ENCODE measurements at places on chromosomes 7 and 10. TPM values are rescaled to one million over a fixed set of nuclear protein-coding genes. Genes with fewer than 3 reads are reported as not detected.

GTF2IRD1 gene
- 16.4 TPM for total RNA-seq

OR2A14 gene
- not detected for total RNA-seq

NXPH1 gene
- not detected for total RNA-seq

EXOC4 gene
- 56.3 TPM for total RNA-seq

FGF8 gene
- 0.44 TPM for total RNA-seq

CCDC6 gene
- 118 TPM for total RNA-seq

SPDYE8 gene
- not detected for total RNA-seq

DNA sequence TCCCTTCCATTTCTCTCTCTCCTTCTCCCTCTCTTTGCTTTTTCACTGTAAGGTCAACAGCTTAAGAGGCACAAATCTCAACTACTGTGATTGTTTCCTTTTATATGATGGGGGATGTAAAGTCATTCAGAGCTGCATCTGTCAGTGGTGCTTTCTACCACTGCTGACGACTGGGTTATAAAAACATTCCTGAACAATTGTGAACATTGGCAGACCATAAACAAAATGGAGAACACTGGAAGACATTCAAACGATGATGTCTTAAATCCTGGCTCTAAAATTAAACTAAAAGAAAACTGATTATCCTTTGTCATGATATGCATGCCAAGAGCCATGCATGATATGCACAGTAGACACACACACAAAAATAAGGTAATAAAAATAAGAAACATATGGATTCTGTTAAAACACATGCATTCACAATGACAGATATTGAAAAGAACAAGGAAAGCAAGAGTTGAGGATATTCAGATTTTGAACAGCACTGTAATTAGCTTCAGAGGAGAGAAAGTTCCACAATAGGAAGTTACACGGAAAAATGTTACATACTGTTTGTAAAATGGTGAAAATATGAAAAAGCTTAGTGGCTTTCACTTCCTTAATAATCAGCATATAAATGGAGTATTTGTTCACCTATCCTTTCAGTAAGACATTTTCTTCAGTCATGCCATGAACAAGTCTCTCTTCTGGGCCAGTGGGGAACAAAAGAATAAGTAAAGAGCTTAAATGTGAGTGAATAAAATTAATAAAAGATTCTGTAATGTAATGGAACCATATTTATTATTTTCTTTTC lies 89.2 kb downstream of the RNLS start:
- DNase-seq, result no peak

GRCh38 chr7:22572292-22572691 lies 72.3 kb upstream of the STEAP1B start:
- DNase-seq, result no peak

DNA sequence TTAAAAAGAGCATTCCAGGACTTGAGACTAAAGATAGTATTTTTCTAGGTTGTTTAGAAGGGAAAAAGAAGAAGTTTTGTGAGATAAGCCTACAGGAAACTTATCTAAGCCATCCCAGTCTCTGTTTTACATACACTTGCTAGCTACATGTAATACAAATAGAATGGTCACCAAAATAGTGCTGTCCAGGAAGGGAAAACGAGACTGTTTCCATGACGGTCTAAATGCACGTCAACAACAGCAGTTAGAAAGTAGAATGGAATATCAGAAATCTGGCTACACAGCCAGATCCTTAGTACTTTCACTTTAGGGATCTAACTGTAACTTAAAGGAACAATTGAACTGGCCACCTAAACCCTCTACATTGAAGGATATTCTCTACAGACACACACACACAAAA lies 117.6 kb downstream of the TSPAN12 start:
- no peak for DNase-seq

DNA sequence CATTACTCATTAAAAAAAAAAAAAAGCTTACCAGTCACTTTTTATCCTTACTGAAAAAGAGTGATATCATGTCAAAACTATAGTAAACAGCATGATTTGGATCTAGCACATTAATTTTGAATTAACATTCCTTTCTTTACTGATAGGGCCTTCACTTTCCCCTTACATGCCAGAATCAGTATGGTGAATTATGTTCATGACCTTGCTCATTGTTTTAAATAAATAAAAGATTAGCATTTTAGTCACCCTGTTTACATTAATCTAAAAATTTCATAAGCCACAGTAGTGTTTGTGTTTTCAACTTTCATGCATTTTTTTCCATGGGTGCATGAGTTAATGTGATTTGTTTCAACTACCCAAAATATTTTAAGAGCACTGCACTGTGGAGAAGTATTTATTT lies 160.8 kb downstream of the TFEC start:
- no peak for DNase-seq

DNA sequence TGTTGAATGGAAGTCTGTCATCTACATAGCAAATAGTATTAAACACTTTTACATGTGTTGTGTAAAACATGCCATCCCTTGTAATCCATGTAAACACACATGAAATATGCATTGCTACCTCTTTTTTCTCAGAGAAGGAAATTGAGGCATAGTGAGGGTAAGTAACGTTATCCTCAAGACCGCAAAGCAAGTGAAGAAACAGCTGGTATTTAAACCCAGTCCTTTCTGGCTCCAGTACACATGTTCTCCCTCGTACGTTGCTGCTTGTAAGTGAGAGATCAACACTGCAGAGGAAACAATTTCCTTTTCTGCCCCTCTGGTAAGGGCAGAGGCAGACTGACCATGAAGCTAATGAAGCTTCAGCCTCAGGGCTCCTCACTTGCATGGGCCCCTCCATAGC lies 28.5 kb downstream of the MAP3K8 start:
- no peak for DNase-seq

DNA sequence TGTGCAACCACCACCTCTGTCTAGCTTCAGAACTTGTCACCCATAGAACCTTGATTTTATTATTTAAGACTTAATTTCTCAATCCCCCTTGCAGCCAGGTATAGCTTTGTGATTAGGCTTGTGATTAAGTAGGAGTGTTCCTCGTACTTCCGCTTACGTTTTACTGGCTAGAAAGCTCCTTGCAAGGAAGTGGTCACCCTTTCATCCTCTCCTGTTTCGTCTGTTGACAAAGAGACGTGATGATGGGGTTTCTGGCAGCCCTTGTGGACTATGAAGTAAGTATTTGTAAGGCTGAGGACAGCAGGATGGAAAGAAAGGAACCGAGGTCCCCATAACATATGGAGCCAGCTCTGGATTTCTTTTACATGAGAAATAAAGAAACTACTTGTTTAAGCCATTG lies 86.5 kb upstream of the KDM7A start:
- DNase-seq, result no peak

- DNase-seq, result no peak
Observed at GRCh38 chr7:29179115-29179514, 15.5 kb upstream of the CHN2 start.

DNA sequence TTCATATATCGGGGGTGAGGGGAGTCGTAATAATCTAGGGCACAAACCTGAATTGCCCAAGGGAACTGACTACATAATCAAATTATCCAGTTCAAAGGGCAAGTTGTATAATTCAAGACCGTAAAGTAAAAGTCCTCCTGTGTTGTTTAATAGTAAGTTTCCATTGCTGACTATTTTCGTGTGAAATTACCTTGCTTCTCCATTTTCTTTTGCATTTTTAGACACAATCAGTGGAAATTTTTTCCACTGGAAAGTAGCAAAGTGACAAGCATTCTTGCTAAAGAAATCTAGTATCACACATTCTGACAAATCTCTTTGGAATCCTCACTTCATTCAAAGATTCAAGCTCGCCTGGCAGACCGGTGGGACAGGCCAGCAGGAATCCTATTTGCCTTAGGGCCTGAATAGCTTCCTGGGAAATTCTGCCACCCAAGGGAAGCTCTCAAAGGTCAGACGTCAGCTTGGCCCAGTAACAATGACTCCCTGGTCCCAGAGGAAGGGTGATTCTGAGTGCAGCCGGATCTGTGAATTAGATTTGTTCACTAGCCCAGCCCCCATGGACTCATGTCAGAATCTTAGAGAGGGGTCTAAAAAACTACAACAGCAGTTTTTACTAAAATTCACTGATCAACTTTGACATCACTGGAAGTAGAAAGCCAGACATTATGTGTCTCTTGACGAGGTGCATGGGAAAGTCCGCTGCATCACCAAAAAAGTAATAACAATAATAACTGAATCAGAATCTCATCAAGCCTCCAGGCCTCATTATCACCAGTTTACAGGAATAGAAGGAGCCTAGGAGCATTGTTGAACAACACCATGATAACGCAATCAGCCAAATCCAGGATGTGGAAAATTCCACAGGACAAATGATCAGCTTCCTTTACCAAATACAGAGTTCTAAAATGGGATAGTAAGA lies 161.0 kb downstream of the SKIDA1 start:
- DNase-seq, result no peak

DNA sequence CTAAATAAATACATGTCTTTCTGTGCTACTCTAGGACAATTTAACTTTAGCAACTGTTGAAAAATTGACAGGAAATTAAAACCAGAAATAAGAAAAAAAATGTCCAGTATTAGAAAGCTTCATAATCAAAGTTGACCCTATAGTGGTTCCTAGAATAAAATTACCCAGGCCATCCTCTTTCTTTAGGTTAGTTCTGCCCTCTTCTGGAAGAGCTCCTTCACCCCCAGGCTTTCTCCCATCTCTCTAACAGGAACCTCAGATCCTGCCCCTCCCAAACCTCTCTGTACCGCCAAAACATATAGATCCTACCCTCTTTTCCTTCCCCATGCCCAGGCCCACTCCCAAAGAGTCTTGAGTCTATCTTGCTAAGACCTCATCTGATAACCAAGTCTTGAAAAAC lies 159.4 kb upstream of the CDK1 start:
- DNase-seq, result no peak

DNA sequence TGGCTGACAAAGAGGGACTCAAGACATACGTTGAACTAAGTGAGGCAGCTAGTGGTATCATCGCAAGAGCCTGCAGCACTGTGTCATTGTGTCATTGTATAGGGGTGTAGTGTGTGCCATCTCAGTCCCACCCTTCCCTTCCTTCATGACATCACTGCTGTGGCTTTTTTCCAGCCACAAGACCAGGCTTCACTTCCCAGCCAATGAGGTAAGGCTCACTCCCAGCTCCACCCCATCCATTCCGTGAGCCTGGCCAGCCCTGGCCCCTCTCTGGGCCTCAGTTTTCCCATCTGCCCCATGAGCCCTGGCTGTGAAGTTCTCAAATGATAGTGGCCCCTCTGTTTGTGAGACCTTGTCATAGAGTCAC lies 134.3 kb upstream of the ZMIZ1 start:
- DNase-seq, result no peak

DNA sequence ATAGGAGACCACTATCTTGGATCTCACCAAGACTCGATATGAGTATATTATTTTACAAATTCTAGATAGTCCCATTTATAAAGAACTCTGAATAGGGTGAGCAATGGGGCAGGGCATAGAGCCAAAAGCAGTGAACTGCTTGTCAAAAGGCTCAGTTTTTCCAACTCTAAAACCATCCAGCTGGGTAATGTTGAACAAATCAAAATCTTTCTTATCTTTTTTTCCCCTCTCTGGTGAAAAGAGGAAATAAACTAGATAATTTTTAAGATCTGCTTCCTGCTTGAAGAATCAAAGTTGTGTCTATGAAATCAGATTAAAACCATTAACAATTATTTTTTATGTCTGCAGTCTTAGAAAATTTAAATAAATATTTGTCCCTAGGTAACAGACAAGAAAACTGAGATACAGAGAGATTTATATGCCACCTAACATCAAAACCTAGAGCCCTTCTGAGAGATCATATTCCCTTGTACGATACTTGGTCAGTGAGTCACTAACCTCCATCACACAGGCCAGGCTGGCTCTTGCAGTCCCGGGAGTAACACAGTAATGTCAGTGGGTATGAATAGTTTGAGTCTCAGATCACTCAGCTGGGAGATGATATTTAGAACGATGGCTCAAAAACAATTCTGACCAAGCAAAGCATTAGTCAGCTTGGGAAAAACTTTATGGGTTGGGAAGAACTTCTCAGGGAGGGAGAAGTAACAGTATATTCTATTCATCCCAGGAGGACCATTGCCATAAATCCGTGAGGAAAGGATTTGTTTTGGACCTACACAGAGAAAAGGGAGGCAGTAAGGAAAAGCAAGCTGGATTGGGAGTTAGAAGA lies 178.8 kb downstream of the REEP3 start:
- DNase-seq, result peak; percentile 36

DNA sequence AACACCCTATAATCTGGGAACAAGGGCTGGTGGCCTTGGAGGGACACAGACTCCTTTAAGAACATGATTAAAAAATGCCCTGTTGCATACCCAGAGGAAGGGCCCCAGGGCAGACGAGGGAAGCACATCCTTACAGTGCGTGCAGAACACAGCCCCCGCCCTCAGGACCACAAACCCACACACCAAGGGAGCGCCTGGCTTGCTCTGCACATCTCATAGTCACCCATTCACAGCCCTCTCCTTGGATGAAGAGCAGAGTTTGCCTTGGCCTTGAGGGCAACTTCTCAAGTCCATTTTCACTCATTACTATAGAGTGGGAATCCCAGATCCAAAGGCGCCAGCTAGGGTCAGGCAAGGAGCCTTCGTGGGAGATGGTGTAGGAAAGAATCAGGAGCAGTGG lies 6.3 kb upstream of the VSIR start:
- no peak for DNase-seq

DNA sequence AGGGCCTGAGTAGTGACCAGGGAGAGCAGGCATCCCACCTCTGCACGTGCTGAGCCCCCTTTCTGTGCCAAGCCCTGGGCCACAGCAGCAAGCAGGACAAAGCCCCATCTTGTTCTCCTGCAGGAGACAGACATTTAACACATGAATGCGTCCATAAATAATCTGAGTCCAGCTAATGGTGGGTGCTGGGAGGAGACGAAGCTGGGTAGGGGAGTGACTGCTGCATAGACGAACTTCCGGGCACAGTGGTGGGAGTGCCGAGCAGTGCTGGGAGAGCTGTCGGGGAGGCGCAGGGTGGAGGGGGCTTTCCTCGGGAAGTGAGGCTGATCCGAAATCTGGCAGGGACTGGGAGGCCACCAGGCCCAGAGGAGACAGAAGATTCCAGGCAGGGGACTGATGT lies 35.2 kb upstream of the SLC29A3 start:
- DNase-seq, result no peak

GRCh38 chr10:44417761-44418160 lies 32.9 kb upstream of the CXCL12 start:
- DNase-seq, result no peak

DNA sequence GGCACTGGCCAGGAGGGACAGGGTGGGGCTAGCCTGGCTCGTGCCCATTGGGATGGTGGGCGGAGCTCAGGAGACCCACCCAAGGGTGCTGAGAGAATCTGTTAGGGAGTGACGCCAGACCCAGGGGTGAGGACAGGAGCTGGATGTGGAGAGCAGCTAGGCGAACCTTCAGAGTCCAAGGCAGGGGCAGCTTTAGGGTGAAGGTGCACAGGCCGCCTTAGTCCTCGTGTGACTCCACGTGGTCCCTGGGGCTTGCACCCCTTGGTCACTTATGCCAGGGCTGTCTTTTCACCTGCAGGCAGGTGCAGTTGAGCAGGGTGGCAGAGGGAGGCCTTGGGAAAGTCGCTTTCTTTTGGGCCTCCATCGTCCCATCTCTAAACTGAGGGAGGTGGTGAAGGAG lies 4.3 kb downstream of the RAMP3 start:
- DNase-seq, result no peak

DNA sequence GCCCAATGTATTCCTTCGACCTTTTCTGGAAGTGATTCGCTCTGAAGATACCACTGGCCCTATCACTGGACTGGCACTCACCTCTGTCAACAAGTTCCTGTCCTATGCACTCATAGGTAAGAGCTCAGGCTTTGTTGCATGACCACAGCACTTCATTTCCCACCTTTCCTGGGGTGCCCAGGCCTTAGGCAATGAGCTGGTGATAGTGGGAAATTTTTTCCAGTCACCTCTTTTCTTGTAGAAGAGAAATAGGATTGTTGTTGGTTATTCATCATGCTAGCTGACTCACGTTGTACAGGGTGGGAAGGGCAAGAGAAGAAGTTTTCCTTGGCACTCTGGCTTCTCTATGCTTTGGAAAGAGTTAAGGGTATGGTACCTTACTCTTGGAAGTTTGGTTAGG lies 51.4 kb upstream of the NFKB2 start:
- no peak for DNase-seq
